ENCODE measurements at places on chromosomes 1 and 21. TPM values are rescaled to one million over a fixed set of nuclear protein-coding genes. Genes with fewer than 3 reads are reported as not detected.

GRCh38 chr1:64540265-64540791, 70.4 kb downstream of the CACHD1 start:
- peak; percentile 41 for DNase-seq

GRCh38 chr1:2097386-2098300, 47.4 kb downstream of the PRKCZ start:
- DNase-seq: no peak

DNA sequence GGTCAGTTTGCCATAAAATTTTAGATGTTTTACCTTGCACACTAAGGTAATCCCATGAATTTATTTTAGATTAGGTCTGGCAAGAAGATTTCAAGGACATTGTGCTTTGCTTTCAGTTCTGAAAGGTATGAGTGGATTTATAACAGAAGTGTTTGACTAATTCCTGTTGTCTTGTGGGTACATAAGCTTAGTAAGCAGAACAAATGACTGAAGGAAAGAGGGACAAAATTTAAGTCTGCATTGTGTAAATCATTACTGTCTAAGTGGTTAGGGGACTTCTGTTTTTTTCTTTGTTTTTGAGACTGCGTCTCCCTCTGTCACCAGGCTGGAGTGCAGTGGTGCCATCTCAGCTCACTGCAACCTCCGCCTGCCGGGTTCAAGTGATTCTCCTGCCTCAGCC, 60.1 kb downstream of the PKN2 start:
- no peak for DNase-seq

GRCh38 chr1:65704318-65704717, 88.4 kb upstream of the PDE4B start:
- no peak for DNase-seq

- peak; percentile 13 for DNase-seq
Observed at GRCh38 chr21:34613679-34614627, 960 bp downstream of the RCAN1 start.

DNA sequence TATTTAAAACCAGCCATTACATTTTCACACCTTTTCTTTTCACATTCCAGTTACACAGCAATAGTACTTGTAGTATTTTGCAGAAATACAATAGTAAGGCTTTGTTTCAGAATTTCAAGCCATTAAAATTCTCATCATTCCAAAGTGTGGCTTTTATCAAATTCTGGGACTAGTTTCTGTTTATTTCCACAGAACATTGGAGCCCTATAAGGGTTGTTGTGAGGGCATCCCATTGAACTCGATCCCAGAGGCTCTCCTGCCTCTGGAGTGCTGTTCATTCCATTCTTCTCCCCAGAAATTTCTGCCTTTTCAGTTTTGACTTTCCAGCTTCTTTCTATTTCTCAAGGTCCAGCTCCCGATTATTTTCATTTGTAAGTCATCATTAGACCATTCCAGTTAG, 645.5 kb downstream of the ADGRL2 start:
- DNase-seq: no peak

Gene TPTE
- total RNA-seq: 3.1 TPM

Gene CRB1
- not detected for total RNA-seq

Measured in RPMI7951 (cell line).